ENCODE measurements at places on chromosomes 5 and 9. TPM values are rescaled to one million over a fixed set of nuclear protein-coding genes. Genes with fewer than 3 reads are reported as not detected.
A peak's percentile ranks its signal among the peaks of the same experiment; 100 is the strongest.

DNA sequence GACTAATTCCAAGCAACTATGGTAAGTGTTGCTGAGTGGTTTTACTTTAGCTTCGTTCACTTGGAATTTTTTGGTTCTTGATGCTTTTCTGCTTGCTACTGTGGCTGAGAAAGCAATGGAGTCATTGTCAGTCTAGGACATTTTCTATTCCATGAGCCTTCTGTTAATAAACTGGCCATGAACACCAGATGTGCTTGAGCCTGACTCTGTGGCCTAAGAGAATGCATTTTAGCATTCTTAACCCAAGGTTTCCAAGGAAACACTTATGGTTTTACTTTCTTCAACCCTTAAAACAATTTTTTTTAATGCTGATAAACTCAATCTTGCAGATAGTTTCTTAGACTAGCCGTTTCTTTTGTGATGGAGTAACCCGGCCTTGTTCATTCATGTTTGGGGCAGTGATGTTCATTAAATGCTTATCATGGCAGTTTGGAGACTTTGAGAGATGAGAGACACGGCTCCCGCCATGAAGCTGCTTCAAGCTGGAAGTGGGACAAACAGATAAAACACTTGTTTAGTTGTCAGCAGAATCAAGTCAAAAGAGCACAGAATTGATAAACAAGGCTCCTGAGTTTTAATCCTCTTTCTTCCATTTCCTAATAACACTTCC lies 42.4 kb downstream of the OSTF1 start:
- H3K4me1 ChIP-seq: no peaks in the 10 kb centered on the region
- no peak overlapping the region for H3K27ac ChIP-seq
- H3K27me3 ChIP-seq: no peaks in the 10 kb centered on the region
- H3K4me3 ChIP-seq: no peak overlapping the region
- H3K36me3 ChIP-seq: peaks cover 49% of the 10 kb centered on the region
- DNase-seq: no peak

GRCh38 chr5:111129938-111130337 lies 37.8 kb downstream of the WDR36 start:
- no peak for DNase-seq
- H3K4me1 ChIP-seq: no peaks in the 10 kb centered on the region
- H3K36me3 ChIP-seq: peaks cover 32% of the 10 kb centered on the region
- H3K27ac ChIP-seq: no peak overlapping the region
- no peaks in the 10 kb centered on the region for H3K27me3 ChIP-seq
- no peak overlapping the region for H3K4me3 ChIP-seq

The SMIM32 gene
- total RNA-seq: not detected

The LHFPL2 gene
- total RNA-seq: 31.6 TPM

The EGFL7 gene
- total RNA-seq: 134 TPM

The ADAMTSL1 gene
- total RNA-seq: 172 TPM

The HAVCR2 gene
- 5.1 TPM for total RNA-seq

DNA sequence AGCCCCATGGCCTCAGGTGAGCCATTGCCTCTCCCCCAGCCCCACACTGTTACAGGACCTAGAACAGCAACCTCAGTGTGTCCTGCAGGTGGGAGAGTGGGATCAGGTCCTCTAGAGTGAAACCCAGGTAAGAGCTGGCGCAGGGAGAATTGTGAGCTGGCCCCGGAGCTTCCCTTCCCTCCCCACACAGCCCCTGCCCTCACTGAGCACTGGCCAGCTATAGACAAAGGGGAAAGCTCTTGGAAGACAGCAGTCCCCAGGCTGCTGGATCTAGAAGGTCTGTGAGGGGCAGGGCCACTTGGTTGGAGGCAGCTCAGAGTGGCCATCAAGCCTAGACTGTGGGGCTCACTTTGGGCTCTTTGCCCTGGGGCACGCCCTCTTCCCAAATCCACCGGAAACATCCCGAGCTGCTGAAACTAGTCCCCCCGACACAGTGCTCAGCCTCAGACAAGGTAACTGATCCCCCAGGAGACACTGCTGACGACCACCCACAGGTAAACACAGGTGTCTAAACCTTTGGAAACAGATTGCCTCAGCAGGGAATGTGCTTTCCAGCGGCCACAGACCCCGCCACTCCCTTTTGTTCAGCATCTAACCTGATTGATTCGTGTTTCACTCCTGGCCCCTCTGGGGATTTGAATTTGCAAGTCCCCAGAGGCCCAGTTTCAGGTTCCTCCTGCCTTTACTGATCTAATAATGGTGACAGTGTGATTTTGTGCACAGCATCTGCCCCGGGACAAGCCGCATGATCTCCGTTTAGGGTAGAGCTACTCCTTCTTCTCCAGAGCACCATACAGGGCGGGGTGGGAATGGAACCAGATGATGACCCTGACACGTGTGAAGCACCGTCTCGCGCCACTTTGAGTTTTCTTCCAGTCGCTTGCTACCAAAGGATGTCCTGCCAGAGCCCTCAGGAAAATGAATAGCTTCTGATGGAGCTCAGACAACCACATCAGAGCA lies 42.2 kb upstream of the ADAMTS2 start:
- DNase-seq: peak; percentile 62
- H3K27ac ChIP-seq: no peak overlapping the region
- H3K36me3 ChIP-seq: no peaks in the 10 kb centered on the region
- H3K4me1 ChIP-seq: no peaks in the 10 kb centered on the region
- no peaks in the 10 kb centered on the region for H3K27me3 ChIP-seq

DNA sequence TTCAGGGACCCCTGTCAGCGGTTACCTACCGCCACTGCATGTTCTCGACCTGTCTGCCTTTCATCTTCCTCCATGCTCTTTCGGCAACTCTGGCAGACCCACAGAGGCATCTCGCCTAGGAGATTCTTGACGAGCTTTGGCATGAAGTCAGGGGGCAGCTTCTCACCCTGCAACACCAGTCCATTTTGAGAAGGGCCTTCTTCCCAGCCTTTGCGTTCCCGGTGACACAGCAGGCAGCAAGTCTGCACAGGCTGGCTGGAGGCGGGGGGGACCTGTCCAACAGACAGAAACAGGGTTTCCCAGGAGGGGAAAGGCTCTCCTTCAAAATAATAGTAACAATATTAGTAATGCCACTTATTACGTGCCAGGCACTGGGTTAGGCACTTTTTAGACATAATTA lies 15.5 kb downstream of the FAM193B start:
- no peak overlapping the region for H3K4me3 ChIP-seq
- no peaks in the 10 kb centered on the region for H3K27me3 ChIP-seq
- H3K4me1 ChIP-seq: peaks cover 56% of the 10 kb centered on the region
- DNase-seq: no peak
- peak overlapping the region; percentile 77 for H3K27ac ChIP-seq

- no peak overlapping the region for H3K27ac ChIP-seq
- peaks cover 27% of the 10 kb centered on the region for H3K4me1 ChIP-seq
- DNase-seq: no peak
These were observed 9.5 kb upstream of the PHF19 start for GRCh38 chr9:120886490-120886967.

DNA sequence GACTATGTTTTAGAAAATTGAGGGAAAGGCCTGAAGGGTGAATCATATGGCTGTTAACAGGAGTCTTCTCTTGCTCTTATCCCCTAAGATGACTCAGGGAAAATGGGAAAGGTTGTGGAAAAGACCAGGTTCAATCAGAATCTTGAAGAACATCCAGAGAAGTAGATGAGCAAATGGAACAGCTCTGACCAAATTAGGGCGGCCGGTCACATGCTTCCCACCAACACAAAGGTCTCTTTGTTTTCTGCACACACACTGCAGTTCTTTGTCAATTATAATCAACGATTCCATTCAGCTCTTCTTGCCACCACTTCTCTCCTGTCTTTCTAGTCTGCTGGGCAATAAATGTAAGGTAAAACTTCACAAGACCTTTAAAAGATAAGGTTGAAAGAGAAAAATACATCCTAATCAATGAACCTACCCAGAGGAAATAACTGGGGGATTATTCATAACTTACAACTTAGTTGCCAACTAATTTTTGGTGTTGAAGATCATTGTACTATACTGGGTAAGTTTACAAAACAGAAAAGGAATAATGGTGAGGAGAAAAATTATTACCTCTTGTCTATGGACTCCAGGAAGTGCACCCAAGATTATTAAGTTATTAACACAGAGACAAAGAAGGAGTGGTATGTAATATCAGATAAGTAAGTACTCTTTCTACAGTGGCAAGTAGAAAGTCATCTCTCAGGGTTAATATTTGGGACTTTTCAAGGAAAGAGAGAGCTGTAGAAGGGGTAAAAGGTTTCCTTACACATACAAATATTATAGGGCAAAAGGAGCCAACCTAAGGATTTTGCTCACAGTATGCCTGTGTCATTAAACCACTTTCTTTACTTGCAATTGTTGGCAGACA lies 441.9 kb upstream of the PIK3R1 start:
- H3K36me3 ChIP-seq: no peaks in the 10 kb centered on the region
- H3K27me3 ChIP-seq: no peaks in the 10 kb centered on the region
- peaks cover 45% of the 10 kb centered on the region for H3K4me1 ChIP-seq
- H3K4me3 ChIP-seq: no peak overlapping the region

GRCh38 chr5:90865180-90865579 lies 306.6 kb downstream of the ADGRV1 start:
- peaks cover 4% of the 10 kb centered on the region for H3K27me3 ChIP-seq
- no peak overlapping the region for H3K4me3 ChIP-seq
- H3K4me1 ChIP-seq: peaks cover 5% of the 10 kb centered on the region
- no peak overlapping the region for H3K27ac ChIP-seq

The MARVELD2 gene
- total RNA-seq: 0.99 TPM

GRCh38 chr5:143440448-143441115 lies 37.1 kb upstream of the NR3C1 start:
- H3K27me3 ChIP-seq: no peaks in the 10 kb centered on the region
- no peak for DNase-seq

The VLDLR gene
- total RNA-seq: 16.7 TPM

DNA sequence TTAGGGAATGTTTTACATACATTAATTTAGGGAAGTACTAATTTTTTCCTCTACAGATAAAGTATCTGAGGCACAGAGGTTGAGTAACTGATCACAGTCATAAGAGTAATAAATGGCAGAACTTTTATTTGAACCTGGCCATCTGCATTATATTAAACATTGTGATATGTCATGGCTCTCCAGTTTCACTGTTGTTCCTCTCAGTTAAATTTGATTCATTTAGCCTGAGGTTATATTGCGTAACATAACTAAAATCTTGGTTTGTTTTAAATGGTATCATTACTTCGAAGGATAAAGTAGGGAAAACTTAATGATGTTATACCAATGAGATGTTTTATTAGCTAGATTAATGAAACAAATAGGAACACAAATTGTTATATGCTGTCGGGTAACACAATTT lies 284.4 kb downstream of the KDM4C start:
- H3K27me3 ChIP-seq: no peaks in the 10 kb centered on the region
- H3K4me1 ChIP-seq: no peaks in the 10 kb centered on the region
- H3K36me3 ChIP-seq: no peaks in the 10 kb centered on the region
- no peak overlapping the region for H3K27ac ChIP-seq

DNA sequence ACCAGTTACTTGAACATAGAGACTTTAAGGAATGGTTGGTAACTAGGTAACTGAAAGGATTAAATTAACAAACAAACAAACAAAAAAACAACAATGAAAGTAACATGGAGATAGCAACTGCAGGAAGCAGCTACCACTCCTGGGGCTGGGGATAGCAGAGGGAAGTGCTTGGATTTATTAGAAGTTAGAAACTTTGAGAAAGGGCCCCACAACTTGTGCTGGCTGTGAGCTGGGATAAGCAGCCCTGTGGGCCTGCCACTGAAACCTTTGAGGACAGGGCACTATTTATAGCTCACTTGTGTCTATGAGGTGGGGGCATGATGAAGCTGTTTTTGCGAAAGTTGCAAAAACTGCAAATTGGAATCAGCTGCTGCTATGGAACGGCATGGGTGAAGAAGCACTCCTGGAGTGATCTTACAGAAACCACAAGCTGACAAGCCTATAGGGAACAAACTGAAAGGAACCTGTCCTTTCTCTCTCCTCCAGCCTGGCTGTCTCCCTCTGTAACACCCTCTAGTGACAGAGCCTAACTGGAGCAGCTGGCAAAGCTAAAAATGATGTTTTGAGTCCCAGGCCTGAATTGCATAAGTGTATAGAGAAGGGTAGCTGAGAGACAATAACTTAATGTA lies 91.4 kb upstream of the RANBP6 start:
- no peaks in the 10 kb centered on the region for H3K36me3 ChIP-seq
- no peaks in the 10 kb centered on the region for H3K27me3 ChIP-seq
- no peak overlapping the region for H3K4me3 ChIP-seq
- H3K27ac ChIP-seq: no peak overlapping the region

DNA sequence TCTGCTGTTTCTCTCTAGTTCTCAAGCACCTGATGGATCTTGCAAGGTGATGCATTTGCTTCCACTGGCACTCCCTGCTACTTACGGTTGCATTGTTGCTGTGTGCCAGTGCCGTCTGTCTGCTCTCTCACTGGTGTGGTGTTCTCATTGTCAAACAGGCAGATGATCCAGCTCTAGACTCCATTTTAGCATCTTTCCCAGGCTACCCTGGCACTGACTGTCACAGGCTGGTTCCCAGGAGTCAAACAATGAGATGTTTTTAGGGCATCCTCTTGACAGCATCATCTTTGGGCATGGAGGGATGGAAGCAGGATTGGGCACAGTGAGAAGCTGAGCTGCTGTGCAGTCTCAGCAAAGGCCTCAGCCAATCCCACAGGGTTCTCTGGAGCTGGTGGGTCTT lies 12.9 kb downstream of the MTRR start:
- H3K4me1 ChIP-seq: peaks cover 2% of the 10 kb centered on the region
- DNase-seq: no peak
- no peak overlapping the region for H3K4me3 ChIP-seq
- H3K36me3 ChIP-seq: peaks cover 79% of the 10 kb centered on the region
- no peak overlapping the region for H3K27ac ChIP-seq

DNA sequence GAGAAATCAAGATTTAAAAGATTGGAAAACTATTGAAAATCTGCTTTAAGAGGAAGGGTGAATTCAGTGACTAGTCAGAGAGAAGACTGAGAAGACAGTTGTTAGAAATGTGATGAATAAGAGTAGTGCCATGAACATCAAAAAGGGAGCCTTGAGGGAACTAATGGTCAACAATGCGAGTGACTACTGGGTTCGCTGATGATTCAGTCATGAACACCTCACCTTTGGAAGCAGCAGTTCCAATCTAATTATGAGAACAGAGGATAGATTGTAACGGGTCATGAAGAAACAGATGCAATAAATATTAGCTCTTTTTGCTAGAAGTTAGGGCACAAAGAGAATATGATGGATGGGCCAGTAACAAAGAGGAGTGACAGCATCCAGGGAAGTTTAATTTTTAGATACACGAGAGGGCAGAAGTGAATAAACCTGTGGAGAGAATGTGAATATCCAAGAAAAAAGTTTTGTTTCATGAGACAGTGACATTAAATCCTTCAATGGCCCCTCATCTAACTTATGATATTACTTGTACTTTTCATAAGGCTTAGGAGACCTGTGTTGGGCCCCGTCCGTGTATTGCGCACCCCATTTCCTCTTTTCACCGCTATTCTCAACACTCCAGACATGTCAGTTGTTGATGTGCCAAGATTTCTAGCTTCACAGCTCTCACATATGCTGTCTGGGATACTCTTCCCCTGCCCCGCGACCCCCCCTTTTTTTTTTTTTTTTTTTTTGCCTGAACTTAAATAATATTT lies 23.5 kb upstream of the IFNE start:
- DNase-seq: no peak
- no peaks in the 10 kb centered on the region for H3K4me1 ChIP-seq
- no peaks in the 10 kb centered on the region for H3K27me3 ChIP-seq
- no peak overlapping the region for H3K4me3 ChIP-seq

- peaks cover 50% of the 10 kb centered on the region for H3K36me3 ChIP-seq
- no peaks in the 10 kb centered on the region for H3K27me3 ChIP-seq
- no peak overlapping the region for H3K4me3 ChIP-seq
- H3K27ac ChIP-seq: no peak overlapping the region
These were observed 6.6 kb downstream of the AK1 start for GRCh38 chr9:127870887-127871286.

The JAKMIP2 gene
- total RNA-seq: 1.7 TPM

- no peaks in the 10 kb centered on the region for H3K36me3 ChIP-seq
- no peak overlapping the region for H3K27ac ChIP-seq
- DNase-seq: no peak
These were observed 1133.2 kb upstream of the CDH18 start for GRCh38 chr5:21121213-21121612.
